ENCODE measurements at places on chromosomes 5 and 9.
A peak's percentile ranks its signal among the peaks of the same experiment; 100 is the strongest.

- DNase-seq: no peak
These were observed 42.9 kb upstream of the TRIM32 start for GRCh38 chr9:116644091-116644688.

DNA sequence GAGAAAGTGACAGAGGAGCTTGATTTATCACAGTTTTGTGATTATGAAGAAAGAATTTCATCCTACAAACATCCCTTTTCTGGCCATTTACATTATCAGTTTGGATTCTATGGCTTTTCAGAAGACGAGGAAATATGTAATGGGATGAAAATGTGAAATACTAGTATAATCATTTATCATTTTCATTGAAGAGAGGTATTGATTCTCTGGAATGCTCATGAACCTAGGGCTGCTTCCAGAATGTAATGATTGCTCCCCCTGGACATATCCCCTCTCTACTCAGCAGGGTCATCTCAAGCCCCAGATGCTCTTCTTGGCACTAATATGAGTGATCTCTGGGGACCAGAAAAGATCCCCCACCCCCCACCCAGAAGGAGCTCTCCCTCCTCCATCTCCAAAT lies 106.7 kb upstream of the ZNF618 start:
- DNase-seq: no peak

- no peak for DNase-seq
These were observed 8.9 kb upstream of the NREP start for GRCh38 chr5:111765613-111766571.

DNA sequence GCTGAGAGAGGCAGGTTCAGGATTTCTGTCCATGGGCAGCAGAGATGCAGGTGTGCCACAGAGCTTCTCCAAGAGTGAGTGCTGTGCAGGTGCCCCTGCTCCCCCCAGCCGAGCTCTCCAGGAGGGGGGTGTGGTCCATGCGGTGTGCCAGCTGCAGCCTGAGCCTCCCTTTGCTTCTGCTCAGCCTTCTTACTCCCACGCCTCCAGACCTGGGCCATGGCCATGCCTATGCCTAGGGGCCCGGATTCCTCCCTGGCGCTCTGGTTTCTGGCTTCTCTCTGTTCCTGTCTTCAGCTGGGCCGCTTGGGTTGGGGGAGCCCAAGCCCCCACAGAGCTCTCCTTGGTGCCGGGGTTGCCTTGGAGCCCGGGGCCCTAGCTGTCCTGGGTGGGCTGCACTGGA lies 133.3 kb downstream of the CACNA1B start:
- DNase-seq: no peak

GRCh38 chr5:17455942-17456341 lies 42.1 kb upstream of the TAF11L2 start:
- DNase-seq: no peak

- DNase-seq: no peak
These were observed 396.3 kb downstream of the YTHDC2 start for GRCh38 chr5:113909782-113910181.

DNA sequence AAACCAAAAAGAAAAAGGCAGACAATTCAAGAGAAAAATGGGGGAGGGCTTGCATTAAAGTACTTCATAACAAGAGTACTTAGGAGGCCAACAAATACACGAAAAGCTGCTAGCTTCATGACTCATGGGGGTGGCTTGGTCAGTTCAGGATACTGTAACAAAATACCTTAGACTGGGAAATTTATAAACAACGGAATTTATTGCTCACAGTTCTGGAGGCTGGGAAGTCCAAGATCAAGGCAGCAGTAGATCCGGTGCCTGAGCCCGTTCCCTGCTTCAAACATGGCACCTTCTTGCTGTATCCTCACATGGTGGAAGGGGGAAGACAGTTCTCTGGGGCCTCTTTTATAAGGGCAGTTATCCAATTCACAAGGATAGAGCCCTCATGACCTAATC lies 111.4 kb downstream of the C9orf50 start:
- no peak for DNase-seq

DNA sequence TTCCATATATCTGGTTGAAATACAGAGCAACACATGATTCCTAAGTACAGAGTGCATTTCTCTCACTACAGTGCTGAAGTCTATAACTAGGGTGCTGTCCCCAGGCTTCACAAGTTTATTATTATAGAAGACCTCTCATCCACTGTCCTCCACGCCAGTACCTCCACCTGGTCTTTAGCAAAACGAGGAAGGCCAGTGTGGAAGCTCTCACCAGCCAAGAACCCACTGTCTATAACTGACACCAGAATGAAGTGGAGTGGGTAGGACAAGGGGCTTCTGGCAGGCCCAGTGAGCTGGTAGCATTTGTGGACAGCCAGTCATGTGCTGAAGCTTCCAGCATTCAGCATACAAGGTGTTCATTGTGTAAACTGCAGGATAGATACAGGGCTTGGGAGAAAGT lies 430.7 kb downstream of the GADD45G start:
- peak; percentile 29 for DNase-seq

DNA sequence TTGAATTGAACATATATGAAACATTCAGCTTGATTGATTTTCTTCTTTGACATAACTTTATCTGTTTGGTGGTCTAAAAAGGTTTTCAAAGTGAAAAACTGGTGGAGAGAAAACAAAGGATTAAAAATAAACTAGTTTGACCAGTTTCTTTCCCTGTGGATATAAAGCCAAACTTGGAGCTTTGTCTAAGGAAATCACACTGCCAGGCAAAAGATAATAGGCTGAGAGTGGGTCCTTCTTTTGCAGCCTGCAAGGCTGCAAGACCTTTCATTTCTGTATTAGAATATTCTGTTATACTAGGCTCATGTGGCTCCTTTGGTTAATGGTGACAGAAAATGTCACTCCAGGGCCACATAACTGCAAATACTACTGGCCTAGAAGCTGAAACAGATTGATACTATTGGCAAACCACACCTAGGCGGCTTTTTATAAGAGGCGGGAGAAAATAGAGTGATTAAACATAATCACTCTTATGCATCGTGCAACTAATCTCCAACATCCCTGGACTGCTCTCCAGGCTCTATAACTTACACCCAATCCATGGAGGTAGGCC lies 129.1 kb upstream of the ZNF462 start:
- DNase-seq: no peak

GRCh38 chr5:137190031-137190430 lies 309.1 kb downstream of the SPOCK1 start:
- no peak for DNase-seq

- no peak for DNase-seq
These were observed 46.7 kb upstream of the MAMDC2 start for GRCh38 chr9:69996967-69997366.

DNA sequence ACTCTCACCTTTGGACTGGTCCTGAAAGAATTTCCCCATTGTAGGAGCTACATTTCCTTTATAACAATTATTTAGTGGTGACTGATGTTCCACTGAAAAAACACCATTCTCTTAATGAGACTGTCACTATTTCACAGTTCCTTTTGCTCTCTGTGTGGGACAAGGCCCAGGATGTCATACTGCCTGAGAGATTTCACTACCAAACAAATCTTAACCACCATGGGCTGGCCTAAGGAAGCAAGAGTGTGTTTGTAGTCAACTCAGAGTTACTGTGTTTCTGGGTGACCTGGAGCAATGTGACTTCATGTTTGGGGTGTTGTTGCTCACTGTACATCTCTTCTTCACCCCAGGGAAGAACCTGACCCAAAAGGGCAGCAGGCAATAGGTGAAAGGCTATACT lies 50.1 kb upstream of the ZNF608 start:
- no peak for DNase-seq

DNA sequence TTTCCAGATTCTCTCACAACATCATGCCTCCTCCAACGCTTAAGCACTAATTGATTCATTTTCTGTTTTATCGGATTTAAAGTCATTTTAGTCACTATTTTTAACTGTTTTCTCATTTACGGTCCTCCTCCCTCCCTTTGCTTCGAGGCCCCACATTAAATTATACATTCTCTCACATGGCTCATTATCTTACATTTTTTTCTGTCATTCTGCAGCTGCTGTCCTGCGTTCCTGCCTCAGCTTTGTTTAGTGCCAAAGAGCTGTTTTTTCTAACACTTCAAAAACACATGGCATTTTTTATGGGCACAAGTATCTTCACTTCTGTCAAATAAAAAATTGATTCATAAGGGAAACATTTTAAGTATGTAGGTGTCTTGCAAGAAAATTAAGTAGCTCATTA lies 130.1 kb upstream of the FST start:
- no peak for DNase-seq

- DNase-seq: no peak
These were observed 22.5 kb downstream of the PPP3R2 start for GRCh38 chr9:101572316-101572715.

- DNase-seq: no peak
These were observed 177.5 kb downstream of the AOPEP start for GRCh38 chr9:94903961-94904421.

DNA sequence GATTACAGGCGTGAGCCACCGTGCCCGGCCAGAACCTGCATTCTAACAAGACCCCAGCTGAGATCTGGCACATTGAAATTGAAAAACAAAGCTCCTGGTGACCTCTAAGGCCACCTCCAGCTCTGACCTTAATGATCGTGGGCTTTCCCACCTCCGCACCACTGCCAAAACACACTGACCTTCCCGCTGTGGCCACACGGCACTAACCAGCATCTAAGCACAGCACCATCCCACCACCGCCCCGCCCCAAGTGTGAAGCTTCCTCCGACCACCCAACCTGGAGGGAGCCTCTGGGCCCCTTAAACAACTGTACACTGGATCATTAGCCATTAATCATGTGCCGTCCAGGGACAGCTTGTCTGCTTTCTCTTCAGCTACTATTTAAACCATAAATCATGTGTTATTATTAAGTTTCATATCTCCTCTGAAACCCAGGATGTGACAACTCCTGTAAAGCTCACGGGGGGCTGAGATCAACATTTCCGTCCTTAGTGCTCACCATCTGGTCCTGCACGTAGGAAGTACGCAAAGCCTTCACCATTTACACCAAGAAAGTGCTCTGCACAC lies 80.6 kb downstream of the COL23A1 start:
- DNase-seq: no peak

DNA sequence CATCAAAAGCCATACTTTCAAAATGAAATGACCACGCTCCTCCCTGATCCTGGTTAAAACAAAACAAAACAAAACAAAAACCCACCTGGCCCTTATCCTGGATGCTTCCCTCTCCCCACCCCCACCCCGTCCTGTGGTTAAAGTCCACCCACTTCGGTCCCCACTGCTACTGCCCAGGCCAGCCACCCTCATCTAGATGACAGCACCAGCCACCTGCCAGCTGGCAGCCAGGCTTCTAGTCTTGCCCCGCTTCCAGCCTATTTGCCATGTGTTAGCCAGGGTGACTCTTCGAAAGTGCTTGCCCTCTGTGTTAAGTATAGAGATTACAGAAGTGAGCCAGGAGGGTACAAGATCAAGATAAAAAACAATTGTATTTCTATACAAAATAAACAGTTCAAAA lies 27.5 kb upstream of the NCS1 start:
- DNase-seq: no peak

- no peak for DNase-seq
These were observed 180.6 kb downstream of the OLFM1 start for GRCh38 chr9:135268031-135268430.

GRCh38 chr5:153654504-153655200 lies 164.2 kb downstream of the GRIA1 start:
- DNase-seq: no peak

- DNase-seq: no peak
These were observed 13.0 kb upstream of the CYFIP2 start for GRCh38 chr5:157252711-157253465.

GRCh38 chr9:36315283-36315682 lies 57.0 kb upstream of the GNE start:
- DNase-seq: no peak

- no peak for DNase-seq
These were observed 274.8 kb downstream of the DENND1A start for GRCh38 chr9:123654994-123655637.

- DNase-seq: no peak
These were observed 19.8 kb upstream of the IL33 start for GRCh38 chr9:6195714-6196360.

DNA sequence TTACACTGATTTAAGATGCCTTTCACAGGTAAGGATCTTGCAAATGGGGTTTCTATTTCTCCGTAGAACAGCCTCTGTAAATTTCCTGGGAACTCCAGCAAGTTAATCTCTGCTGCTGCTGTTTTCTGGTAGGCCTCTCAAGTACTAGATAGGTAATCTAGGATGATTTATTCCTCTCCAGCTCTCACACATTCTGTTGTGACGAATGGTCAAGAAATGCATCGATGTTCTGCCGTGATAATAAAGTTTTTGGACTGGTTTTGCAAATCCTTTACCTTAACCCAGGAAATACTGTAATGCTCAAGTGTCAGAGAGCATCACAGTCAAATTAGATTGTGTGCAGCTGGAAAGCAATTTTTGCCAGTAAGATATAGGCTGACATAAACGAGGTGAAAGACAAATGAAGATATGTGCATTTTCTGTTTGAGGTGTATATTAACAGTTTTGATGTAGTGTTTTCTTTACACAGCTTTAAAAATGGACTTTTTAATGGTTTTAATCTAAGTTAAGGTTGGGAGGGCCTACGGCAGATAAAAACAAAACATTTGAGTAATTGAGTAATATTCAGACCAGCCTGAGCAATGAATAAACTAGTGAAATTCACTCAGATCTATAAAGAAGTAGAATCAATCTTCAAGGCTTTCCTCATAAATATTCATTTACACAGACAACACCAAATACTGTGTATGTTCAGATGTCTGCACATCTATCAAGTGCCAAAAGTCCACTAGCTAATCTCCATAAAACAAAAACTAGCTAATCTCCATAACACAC lies 300.6 kb upstream of the EDIL3 start:
- no peak for DNase-seq

DNA sequence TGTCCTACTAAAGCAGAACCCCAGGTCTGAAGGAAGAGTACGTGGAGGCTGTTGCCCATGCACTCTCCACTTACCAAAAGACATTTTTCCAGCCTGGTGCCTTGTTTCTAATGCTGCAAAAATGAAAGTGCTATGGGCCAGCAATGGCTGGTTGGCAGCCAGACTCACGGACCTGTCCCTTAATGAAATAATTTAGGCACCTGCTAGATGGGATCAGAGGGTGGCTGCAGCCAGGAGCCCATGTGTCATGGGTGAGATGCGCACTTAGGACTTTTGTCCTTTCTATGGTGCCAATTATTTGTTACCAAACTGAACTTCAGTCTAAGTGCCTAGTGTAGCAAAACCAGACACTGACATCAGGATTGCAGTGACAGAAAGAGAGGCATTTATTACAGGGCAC lies 276.3 kb downstream of the YTHDC2 start:
- DNase-seq: no peak

Measured in endodermal cell (in vitro differentiated cells).